Nephron progenitor cell (in vitro differentiated cells): ENCODE measurements at places on chromosomes 13 and 19.

GRCh38 chr13:105625691-105626090 lies 909.8 kb downstream of the EFNB2 start:
- no peak for DNase-seq

GRCh38 chr13:65748227-65748626 lies 1481.9 kb downstream of the PCDH9 start:
- DNase-seq = no peak

GRCh38 chr19:58183817-58184215 lies 955 bp downstream of the ZNF274 start:
- no peak for DNase-seq

- no peak for DNase-seq
These were observed 291.4 kb downstream of the DCLK1 start for GRCh38 chr13:35839806-35840205.

DNA sequence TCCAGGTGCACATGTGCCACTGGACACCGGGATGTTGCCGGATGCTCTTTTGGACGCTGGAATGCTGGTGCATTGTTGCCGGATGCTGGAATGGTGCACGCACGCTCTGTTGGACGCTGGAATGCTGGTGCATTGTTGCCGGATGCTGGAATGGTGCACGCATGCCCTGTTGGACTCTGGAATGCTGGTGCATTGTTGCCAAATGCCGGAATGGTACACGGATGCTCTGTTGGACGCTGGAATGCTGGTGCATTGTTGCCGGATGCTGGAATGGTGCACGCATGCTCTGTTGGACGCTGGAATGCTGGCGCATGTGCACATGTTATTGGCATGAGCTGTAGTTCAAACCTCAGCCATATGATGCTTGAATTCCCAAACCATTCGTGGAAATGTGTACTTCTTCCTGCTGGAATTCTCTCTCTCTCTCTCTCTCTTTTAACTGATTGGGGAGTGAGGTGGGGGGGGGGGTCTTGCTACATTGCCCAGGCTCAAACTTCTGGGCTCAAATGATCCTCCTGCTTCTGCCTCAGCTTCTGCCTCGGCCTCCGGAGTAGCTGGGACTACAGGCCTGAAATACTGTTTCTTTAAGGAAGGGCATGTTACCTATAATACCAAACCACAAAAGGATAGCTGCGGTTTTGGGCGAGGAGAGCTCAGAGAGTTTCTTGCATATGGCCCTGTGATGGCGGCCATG lies 1.2 kb upstream of the MCF2L start:
- no peak for DNase-seq

DNA sequence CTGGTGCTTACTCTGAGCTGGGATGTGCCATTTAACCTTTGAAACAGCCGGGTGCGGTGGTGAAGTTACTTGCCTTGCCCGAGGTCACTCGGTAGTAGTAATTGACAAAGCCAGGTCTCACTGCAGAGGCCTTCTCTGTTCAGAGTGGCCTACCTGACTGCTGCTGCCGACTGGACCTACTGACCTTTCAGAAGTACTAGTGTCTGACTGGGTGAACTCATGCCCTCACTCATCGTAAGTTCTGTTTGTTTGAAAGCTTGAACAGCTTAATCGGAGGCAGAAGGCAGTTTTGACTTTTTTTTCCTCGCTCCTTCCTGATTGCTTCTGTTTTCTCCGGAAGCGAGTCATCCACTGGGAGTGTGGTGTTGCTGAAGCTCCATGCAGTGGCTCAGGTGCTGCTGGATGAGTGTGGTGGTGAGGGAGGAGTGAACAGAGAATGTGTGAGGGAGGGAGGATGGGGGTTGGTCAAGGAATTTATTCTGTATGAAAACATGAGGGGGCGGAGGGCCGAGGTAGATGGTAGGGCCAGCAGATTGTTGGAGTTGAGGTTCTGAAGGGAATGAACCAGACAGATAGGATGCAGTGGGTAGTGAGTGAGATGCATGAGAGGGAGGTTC lies 2.7 kb downstream of the SPINT2 start:
- DNase-seq = no peak
